ENCODE measurements at places on chromosomes 11 and 22.

GRCh38 chr11:117281159-117281558, 10.0 kb upstream of the BACE1-AS start:
- DNase-seq: no peak

- no peak for DNase-seq
These were observed 225.0 kb upstream of the KIRREL3 start for GRCh38 chr11:127225619-127226018.

DNA sequence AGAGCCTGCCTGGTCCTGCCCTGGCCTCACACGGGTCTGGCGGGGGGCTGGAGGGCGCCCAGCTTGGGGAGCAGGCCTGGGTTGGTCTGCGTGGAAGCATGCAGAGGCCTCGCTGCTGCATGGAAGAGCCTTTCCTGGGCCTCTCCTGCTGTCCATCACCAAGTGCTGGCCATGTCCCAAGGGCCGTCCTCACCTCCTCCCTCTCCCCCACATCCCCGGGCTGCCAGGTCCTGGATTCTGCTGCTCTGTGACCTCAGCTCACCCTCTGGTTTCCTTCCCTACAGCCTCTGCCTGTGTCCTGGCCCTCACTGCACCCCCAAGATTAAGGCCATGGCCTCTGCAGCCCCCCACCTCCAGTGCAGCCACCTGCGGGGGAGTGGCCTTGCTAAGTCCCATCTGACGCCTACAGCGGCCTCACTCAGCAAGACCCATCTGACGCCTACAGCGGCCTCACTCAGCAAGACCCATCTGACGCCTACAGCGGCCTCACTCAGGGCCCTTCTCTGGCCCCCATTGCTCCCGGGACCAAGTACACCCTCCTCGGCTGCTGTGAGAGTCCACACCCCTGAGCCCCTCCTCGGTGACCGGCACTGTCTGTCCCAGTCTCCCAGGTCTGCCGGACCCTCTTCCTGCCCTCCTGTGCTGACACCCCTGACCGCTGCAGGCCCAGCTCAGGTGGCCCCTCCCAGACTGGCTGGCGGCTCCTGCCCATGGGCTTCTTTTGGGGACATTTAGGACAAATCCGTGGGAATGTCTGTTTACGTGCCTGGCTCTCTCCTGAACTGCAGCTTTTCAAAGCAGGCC, 119.5 kb upstream of the B3GAT1 start:
- no peak for DNase-seq

GRCh38 chr22:30305906-30306626, 16.8 kb upstream of the CASTOR1 start:
- no peak for DNase-seq

GRCh38 chr11:67321313-67321871, 18.1 kb downstream of the SSH3 start:
- no peak for DNase-seq

DNA sequence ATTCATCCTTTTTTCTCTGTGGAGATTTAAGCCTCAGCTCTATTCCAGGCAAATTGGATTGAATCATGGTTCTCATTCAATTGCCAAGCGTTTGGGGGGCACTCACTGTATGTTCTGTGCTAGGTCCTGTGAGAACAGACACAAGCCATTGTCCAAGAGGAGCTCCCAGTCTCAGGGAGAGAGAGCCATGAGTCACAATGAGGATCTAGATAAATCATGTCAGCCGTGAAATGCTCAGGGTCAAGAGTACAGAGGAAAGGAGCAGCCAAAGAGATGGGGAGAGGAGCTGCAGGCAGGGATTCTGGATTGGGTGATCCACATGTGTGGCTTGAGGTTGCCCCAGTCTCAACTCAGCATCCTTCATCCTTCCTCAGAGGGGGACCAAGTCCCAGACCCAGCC, 93.6 kb downstream of the FEZ1 start:
- no peak for DNase-seq

DNA sequence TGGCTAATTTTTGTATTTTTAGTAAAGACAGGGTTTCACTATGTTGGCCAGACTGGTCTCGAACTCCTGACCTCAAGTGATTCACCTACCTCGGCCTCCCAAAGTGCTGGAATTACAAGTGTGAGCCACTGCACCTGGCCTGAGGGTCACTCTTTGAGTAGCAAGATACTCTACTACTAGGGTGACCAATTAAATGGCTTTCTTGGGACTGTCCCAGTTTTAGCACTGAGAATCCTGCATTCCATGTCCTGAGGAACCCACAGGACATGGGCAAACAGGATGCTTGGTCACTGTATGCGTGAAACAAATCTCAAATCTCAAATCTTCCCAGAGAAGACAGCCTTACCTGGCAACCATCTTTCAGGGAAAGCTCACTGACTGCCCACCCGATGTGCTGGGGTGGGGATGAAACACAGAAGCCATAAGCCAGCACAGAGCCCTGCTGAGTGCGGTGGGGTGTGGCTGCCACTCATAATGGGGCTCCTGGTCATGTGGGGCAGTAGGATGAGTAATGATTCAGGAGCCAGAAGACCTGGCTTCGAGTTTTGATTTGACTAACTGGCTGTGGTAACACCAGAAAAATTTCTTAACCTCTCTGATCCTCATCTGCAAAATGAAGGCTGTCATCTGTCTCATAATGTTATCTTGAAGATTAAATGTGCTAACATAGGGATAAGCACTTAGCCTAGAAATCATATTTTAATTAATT, 11.5 kb downstream of the CLMP start:
- DNase-seq: no peak

GRCh38 chr11:3225159-3225758, 6.6 kb upstream of the MRGPRG start:
- no peak for DNase-seq

DNA sequence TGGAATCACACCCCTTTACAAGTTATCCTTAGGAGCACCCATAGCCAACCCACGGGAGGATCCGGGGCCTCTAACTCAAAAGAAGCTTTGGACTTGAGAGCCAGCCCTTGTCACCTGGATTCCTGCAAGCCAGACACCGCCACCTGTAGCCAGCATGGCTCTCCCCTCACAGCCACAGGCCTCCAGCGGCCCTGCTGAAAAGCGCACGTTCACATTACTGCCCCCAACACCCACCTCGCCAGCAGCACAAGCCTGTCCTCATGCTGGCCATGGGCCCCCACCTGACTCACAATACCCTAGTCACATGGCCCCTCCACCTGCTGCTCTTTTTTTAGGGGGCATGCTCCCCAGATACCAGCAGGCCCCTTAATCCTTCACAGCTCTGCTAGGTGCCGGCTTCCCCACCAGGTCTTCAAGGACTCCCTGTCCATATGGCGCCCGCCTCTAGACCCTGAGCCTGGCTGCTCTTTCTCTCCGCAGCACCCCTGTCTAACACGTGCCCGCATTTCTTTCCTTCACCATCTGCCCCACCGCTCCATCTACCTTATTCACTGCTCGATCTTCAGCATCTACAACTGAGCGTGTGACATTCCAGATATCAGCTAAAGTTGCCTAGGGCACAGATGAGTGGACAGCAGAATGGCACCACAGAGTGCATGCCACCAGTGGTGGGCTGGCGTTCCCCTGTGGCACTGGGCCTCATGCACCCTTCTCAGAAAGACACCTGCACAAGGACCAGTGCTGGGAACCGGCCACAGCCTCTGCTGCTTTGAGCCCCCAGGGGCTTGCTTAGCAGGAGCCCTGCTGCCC, 6.6 kb downstream of the CARS1 start:
- DNase-seq: no peak

DNA sequence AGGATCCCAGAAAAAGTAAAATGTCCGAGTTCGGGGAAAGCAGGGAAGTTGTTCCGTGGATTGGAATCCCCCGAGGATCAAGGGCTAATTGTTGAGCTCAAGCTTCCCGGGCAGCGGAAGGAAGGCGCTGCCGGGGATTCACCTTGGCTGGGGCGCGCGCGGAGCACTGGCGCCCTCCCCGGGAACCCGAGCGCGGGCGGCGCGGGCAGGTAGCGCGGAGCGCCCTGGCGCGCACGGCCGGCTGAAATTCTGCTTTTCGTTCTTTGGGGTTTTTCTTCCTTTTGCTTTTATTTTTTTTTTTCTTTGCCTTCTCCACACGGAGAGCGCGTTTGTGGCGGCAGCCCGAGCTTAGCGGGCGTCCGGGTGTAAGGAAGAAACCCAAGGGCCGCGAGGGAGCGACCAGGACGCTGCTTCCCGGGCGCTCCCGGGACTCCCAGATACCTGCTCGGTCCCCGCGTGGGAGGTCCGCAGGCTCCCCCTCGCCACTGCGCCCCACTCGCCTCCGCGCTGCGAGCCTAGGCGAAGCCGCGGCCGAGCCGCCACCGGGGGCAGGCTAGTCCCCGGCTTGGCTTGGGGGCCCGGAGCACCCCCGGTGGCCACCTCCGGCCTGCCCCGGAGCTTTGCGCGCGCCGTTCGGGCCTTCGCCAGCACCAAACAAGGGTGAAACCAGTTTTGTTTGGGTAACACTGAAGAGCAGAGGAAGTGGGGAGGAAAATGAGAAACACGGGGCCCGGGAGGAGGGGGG, 4.8 kb upstream of the IGF2 start:
- DNase-seq: no peak

DNA sequence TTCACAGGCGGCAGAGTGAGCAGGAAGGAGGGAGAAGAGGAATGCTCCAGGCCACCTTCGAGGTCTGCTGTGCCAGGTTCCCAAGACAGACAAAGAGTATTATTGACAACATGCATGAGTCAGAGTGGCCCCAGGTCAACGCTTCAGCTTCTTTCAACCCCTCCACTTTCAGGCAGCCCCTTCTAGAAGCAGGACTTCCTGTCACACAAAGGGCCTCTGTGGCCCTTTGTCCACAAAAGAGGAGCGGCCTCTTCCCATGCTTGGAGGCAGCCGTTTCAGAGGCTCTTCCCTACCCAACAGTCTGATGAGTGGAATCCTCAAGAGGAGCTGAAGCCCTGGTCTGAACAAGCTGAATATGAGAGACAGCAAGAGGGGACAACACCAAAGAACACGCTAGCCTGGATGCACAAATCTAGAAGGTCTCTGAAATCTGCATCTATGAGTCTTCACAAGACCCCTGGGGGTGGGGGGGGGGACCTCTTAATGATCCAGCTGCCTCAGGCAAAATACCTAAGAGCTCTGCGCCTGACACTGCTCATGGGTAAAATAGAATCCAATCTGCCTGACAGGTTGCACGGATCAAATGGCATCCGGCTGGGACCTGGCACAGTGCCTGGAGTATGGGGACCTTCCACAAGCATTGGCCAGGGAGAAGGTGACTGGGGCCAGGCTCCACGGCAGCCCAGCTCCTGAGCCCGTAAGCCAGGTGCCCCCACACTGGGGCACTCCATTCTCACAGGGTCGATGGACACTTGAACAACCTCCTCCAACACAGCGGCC, 67.5 kb downstream of the PACSIN2 start:
- no peak for DNase-seq

DNA sequence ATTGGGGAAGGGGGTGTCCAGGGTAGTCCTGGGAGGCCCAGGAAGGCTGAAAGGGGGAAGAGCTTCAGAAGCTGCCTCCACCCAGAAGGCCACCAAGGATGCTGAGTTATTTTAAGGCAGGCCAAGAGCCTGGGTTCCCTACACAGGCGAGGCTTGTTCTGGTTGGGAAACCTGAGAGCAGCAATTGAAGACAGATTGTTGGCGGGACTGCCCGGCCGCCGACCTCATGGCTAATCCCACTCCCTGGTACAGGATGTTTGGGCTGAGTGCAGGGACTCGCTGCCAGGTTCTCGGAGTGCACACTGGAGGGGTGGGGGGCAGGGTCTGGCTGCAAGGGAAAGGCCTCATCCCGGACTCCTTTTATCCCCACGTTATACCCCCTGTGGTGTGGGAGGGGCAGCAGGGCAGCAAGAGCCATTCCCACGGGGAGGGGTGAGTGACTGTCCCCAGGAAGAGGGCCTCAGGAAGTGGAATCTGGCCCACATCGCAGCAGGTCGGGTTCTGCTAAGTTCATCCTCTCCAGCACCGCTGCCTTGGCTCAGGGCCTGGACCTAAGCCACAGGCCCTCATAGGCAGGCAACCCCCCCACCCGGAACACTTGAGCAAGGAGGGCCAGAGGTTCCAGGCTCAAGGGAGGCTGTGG, 43.6 kb upstream of the PRR5 start:
- no peak for DNase-seq

DNA sequence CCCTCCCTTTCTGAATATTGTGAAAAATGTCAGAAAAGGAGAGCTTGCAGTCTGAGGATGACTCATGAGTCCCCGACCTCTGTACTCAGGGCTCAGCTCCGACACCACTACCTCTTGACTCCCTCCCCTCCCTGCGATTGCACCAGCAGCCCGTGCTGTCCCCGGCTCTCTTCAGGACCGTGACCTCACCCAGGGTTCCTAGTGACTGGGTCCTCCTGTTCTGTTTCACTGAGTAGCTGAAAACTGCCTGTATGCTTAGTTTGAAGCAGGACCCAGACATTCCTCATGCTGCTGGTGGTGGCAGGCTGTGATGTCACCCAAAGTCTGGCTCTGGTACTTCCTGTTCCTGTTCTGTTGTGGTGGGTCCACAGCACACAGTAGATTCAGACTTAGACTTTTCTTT, 11.7 kb downstream of the PHRF1 start:
- DNase-seq: peak; percentile 92

- no peak for DNase-seq
These were observed 104.1 kb downstream of the TBC1D22A start for GRCh38 chr22:46866591-46866990.

DNA sequence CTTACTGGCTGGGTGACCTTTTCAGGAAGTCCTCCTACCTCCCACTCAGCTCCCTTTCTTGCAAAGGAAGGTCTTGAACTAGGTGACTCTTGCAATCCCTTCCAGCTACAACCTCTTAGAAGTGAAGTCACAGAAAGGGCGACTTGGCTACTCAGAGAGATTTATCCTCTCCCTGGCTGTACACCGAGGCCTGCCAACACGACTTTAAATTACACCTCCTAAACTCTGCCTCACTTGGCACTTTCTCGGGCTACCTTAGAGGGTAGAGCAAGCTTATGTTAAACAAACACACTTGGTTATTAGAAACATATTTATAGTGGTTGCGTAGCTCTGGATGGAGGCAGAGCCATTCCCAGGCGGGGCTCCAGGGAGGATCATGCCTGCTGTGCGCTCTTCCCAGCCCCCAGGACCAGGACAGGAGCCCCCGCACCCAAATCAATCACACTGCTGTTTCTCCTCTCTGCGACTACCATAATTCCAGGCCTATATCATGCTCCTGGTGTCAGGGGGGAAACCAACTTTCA, 358.4 kb downstream of the BUD13 start:
- no peak for DNase-seq

DNA sequence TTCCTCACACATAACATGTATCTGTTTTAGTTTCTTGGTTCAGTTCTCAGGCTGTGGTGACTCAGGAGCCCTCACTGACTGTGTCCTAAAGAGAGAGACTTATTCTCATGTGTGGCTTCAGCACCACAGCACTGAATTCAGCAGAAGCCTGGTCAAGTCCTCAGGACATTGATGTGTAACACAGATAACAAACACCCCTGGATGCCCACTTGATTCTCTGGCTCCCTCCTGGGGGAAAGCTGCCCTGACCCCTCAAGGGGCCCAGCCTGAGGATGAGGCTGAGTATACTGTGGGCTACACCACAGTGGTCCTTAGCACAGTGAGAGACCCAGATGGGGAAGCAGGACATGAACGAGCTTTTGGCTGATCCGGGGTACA, 87.2 kb upstream of the VPREB1 start:
- no peak for DNase-seq

GRCh38 chr11:132278801-132279574, 908.6 kb downstream of the NTM start:
- DNase-seq: no peak

Data from inflammatory macrophage (primary cell).